ENCODE measurements at places on chromosomes 4 and X.

DNA sequence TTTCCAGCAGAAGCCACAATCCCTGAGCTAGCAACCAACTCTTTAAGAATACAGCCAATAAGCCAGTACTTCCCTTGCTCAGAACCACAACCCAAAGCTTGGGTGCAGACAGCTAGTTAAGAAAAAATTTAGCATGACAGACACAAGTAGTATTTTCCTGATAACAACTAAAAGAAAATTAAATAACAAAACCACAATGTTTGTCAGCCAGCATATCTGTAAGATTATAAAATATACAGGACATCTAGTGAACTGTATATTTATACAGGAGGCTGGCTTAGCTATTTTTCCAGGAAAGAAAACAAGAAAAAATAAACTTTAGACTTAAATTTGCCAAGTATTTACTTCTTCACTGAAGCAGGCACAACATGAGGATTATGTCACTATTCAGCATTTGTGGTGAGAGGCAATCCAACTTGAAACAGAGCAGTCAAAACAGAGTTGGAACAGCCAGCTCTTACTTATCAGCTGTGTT, 6.6 kb downstream of the PF4V1 start:
- no peak for DNase-seq

GRCh38 chr4:80454040-80454439, 118.5 kb downstream of the CFAP299 start:
- DNase-seq = no peak

DNA sequence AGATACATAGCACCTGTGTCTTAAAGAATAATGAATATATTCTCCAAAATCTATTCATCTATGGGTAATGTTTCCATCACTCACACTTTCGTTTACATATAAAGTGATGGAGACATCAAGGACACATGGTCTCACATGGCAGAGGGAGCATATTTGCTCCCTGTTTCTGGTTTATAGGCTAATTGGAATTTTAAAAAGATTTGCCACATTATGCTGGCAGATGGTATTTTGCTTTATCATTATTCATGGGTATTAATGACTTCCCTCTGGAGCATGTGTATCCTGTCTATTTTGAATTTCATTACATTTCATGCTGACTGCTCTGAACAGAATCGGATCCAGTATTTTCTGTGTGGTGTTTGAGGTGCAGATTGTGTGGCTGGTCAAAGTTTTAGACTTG, 79.0 kb downstream of the PDGFRA start:
- DNase-seq = no peak

DNA sequence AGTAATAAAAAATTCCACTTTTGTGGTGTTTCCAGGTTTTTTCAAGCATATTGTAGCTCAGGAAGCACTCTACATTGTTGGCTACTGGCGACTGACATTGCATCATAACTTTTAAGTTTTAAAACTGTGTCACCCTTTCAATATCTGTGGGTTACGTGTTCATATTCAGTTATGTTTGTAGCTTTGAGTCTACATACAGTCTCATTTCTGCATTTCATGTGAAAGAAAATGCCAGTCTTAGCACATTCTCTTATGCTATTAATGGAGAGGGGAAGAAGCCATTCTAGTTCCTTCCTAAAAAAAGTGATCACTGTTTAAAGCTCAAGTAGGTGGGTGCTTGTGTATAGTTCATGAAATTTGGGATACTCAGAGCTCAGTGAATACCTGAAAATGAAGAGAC, 38.1 kb downstream of the DIAPH2 start:
- DNase-seq = no peak

DNA sequence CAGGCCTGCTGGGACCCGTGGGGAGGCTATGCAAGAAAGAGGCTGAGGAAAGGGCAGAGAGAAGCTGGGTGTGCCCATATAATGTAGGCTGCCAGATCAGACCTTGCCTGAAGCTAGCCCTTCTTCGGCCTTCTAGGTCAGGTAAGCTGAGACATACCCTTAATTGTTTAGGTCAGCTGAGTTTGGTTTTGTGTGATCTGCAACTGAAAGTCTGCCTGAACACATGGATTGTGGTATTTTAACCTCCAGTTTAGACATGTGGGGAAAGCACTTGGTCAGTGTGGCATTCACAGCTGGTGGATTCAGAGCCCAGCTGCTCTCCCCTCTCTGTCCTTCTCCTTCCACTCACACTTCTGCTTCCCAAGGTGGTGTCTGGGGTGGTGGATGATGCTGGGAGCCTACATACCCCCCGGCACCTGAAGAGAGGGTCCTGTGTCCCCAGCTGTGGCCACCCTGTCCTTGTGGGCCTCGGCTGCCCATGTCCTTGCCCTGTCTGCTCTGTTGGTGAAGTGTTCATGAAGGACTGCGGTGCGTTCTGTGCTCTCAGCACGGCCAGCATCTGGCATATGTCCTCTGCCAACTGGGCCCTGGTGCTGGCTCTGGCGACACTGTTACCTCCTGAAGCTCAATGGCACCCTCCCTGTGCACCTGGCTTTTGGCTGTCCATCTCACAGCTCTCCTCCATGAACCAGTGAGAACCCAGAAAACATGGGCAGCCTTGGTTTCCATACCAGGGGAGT, 82.1 kb downstream of the NAT8L start:
- DNase-seq = no peak

DNA sequence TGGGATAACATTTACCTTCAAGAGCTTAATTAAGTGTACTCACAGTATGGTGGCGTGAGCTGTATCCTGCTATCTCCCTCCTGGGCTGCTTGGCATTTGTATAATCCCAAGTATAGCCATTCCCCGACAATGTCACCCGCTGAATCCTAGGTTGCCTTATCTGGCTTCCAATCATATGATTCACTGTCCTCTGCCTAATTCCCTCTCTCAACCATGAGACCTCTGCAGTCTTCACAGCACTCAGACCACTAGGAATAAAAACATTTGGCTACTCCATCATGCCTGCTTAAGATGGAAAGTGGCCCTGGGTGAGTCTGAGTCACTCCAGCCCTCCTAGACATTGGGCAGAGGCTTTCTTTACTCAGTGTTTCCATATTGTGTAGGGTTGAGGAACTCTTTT, 28.9 kb upstream of the WDFY3 start:
- no peak for DNase-seq

DNA sequence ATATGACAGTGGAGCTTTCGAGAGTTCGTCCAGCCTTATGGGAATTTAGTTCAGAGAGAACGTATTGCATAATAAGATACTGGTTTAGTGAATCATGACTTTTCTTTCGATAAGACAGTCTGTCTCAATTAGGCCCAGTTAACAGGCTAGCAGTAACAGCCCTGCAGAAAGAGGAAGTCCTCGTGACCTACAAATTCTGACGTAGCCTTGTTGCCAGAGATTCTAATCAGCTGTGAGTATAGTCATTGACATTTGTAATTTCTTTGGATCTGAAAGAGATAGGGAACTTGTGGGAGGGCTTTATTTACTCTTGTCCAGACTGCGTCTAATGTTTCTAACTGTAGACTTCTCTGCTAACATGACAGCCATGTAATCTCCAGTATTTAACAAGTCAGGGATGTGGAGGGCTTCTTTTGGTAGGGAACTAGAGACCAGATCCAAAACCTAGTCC, 15.8 kb downstream of the ART3 start:
- DNase-seq = no peak

DNA sequence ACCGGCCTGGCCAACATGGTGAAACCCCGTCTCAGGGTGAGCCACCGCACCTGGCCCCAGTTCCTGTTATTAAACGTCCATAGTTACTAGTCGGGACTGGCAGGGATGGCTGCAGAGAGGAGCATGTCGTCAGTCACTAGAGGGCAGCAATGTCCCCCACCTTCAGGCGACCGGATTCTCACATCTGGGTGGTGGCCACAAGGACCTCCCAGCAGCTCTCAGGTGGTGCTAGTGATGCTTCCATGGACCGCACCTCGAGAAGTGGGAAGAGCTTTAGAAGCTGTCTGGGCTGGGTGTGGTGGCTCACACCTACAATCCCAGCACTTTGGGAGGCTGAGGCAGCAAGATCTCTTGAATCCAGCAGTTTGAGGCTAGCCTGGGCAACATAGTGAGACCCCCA, 13.3 kb upstream of the IL3RA start:
- peak; percentile 29 for DNase-seq

GRCh38 chr4:147583876-147584275, 33.3 kb upstream of the TMEM184C start:
- DNase-seq = no peak

DNA sequence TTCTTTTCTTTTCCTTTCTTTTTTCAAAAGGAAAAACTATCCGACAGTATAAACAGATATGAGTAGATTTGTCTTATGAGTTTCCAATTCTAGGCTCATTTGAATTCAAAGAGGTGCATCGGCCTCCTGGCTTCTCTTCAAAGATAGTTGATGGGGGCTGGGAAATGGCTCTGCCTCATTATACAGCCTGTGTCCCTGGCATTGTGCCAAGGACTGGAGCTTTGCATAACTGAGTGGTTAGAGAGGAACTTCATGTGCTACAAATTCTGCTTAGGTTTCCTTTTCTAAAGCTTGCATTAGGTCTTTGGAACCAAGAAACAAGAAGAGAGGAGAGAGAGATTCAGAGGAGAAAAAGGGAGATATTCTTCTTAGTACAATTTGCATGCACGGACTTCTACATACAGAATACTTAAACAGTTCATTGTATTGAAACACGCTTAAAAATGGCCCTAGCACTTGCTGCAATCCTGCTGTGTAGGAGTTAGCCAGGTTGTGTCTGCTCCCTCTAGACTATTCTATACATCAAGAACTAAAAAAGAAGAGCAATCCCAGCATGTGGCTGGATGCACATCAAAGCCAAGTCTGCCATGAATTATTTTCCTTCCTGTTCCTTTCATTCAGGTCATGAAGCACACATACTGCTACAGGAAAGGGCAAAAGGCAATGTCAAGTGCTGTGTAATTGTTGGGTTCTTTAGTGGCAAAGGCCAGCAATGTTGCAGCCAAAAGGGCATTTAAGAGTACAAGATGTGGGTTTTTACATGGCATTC, 70.9 kb downstream of the INTS12 start:
- DNase-seq = no peak

DNA sequence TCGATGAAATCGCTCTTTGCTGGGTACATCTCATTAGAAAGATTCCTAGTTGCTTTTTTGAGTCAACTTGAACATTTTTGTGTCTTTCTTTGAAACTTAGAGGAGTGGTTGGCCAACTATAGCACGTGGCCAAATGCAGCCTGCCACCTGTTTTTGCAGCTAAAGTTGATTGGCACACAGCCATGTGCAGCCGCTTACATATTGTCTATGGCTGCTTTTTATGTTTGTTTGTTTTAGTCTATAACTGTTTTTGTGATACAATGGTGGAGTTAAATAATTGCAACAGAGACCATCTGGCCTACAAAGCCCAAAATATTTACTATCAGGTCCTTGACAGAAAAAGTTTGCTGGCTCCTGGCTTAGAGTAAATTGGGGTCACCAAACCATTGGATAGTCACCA, 86.3 kb downstream of the CLCN4 start:
- no peak for DNase-seq

DNA sequence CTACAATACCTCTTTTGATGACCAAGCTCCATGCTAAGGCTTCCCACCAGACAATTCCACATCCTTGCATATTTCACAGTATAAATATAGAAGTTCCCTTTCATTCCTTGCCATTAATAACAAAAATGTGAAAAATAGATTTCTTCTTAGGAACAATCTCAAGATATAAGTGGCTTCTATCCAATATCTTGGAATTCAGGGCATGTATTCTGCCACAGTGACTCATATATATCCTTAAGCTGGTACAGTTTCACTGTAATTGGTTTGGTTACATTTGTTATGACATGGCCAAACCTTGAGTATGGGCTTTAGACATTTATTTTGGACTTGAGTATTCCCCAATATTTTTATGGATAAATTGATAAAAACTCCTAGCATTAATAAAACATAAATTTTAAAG, 181.7 kb upstream of the DDX53 start:
- DNase-seq = no peak

DNA sequence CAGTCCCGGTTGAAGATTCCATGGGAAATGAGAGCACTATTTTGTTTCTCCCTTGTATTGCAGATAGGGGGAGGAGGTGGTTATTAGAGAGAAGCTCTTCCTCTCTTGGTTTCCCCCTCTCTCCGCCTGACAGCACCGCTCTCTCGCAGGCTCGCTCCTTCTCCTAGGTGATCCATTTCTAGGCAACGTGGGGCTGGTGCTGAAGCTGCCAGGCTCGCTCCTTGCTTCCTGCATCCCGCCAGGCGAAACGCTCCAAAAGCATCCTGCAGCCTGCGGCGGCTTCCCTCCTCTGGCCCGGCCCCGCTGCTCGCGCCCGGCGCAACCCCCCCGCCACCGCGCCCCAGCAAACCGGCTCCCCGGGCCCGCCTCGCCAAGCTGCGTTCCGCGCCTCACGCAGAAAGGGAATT, at the start of gene GRID2:
TSS of gene GRID2 (plus strand) at position 346 of the 407 bp plus-strand sequence.
- DNase-seq = no peak

- no peak for DNase-seq
These were observed 43.3 kb downstream of the TMEM165 start for GRCh38 chr4:55439023-55439422.

- DNase-seq = no peak
These were observed 30.5 kb downstream of the TMEM271 start for GRCh38 chr4:545612-546011.

DNA sequence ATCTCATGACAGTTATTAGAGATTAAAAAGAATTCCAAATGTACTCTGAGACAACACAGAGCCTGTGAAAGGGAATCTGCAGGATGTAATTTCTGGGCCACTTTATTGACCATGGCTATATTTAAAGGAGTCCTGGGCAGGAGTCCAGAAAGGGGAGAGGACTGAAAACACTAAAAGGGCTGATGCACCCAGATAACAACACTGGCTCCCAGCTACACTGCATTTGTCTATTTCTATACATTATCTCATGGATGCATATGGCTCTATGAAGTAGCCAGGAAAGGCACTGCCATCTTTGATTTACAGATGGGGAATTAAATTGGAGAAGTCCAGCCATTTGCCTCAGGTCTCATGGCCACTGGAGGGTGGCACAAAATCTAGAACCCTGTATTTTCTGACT, 56.0 kb downstream of the MED28 start:
- no peak for DNase-seq

DNA sequence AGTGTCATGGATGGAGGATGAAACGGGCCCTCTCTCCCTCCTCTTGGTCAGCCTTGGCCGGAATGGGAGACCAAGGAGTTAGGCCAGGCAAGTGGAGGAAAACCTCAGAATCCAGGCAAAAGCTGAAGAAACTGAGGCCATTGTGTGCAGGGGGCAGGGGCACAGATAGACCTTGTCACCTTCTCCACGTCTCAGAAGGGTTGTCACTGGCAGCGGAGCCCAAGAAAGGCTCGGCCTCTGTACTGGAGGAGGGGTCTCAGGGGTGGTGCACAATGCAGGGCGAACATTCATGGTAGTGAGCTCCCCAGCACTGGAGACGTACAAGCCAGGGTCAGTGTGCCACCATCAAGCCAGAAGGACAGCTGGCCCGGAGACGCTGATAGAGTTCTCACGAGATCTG, 139.5 kb downstream of the CPZ start:
- DNase-seq = no peak

DNA sequence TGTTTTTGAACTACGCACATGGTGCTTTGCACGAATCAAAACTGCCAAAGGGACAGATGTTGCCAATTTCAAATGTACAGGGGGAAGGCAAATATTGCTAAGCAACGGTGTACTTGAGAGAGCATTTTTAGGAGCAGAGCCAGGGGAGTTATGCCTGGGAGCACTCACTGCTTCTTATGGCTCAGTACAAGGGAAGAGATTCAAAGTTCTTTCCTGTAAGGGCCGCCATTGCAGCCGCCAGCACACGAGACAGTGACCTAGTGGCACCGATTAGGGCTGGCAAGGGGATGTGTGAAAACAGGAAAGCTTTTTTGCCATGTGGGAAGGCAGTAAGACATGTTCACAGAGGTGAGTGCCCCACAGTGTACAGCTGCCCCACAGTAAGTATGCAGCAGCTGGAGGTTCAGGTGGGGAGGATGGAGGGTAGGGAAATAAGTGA, 133.8 kb downstream of the AFF1 start:
- DNase-seq = no peak

- no peak for DNase-seq
These were observed 59.5 kb downstream of the PPA2 start for GRCh38 chr4:105414316-105414715.
